ENCODE measurements at places on chromosomes 13 and 19.

DNA sequence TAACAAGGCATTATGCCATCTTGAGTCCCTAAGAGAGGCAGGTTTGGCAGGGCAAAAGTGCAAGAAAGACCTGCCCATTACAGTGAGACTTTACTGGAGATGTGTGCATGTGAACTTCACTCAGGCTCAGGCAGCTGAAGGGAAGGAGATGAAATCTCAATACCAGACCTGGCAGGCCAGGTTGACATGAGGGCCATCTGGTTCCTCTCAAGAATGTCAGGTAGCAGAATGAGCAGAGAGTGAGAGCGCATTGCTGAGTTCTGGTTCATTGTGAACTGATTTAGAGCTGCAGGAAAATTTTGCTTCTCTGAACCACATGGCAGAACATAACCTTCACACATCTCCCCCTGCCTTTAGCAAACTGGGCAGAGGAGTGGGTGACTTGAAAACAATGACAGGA lies 406.3 kb downstream of the GPC5 start:
- DNase-seq: no peak

- DNase-seq: no peak
These were observed 527.2 kb downstream of the SLITRK1 start for GRCh38 chr13:83355041-83355440.

GRCh38 chr19:49534632-49535385 lies 7.0 kb downstream of the RCN3 start:
- DNase-seq: no peak

DNA sequence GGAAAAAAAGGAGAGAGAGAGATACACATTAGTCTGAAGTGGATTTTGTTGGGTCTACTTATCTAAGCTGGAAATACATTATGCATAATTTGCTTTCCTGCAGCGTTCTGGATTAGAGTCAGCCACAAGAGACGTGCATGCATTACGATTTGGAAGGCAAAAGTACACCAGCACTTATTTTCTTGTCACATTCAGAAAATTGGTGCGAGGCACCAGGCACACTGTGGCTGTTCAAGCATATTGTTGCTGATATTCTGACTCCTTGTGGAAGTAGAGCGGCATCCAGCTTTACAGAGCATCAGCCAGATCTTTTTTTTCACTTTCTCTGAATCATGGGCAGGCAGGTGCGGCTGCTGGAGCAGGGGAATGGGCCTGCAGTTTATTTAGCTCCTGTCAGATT lies 905.6 kb upstream of the SPRY2 start:
- no peak for DNase-seq

Measured in CD4-positive, alpha-beta T cell treated with Interleukin-12 subunit alpha and Interleukin-12 subunit beta, for 1 hour (primary cell).